Right ventricle myocardium superior (tissue), 1 donor: ENCODE measurements at places on chromosomes 6 and 20. TPM values are rescaled to one million over a fixed set of nuclear protein-coding genes. Genes with fewer than 3 reads are reported as not detected.

- DNase-seq, result no peak
These were observed 129.7 kb upstream of the FAM184A start for GRCh38 chr6:119207971-119208725.

GRCh38 chr6:84329516-84329915 lies 102.1 kb upstream of the CEP162 start:
- DNase-seq, result no peak

DNA sequence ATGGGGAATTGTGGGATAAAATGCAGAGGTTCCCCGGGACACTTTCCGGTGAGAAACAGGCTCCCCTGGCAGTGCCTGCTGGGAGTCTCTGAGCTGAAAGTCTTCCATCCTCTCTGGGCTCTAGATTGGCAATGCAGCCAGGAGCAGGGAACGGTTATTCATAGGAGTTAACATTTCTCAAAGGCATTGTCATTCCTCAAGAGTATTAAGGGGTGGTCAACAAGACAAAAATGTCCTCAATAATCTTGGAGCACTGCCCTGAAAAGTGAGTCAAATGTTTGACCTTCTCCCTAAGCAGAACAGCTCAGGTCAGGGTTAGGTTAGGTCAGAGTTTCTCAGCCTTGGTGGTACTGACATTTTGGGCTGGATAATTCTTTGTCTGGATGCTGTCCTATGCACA lies 13.2 kb downstream of the BPIFB1 start:
- no peak for DNase-seq

The SLC32A1 gene
- not detected for total RNA-seq
